ENCODE measurements at places on chromosomes 1 and 21.

GRCh38 chr21:19268686-19269085, 865.1 kb upstream of the TMPRSS15 start:
- DNase-seq: no peak

DNA sequence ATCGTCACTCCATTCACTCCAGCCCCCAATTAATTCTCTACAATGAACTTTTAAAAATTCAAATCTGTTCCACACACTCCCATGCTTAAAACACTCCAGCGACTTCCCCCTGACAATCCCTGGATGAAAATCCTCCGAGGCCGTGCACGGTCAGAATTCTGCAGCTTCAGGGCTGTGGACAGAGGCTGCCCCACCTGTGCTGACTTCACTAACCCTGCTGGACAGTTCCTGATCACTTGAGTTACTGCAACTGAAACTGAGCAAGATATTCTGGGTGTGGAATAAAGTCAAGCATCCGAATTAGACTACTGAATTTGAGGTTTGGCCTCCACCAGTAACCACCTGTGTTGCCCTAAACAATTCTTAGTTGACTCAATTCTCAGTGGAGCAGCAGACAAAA, 1.0 kb upstream of the JAK1 start:
- DNase-seq: no peak

DNA sequence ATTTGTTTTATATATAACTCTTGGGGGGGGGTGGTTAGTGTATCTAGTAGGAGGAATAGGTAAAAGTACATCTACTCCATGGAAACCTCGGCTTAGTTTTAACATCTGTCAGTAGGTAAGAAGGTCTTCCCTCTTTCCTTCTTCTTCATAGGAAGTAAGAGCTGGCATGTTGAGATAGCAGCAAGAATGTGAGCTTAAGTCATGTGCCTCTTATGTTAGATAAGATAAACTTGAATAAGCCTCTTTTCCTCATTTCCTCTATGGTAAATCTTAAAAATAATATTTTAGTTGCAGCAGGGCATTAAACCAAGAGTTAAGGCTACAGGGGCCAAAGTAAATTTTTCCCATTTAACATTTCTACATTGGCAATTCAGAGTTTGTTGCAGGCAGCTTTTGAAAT, 100.4 kb downstream of the MAP3K21 start:
- DNase-seq: no peak

DNA sequence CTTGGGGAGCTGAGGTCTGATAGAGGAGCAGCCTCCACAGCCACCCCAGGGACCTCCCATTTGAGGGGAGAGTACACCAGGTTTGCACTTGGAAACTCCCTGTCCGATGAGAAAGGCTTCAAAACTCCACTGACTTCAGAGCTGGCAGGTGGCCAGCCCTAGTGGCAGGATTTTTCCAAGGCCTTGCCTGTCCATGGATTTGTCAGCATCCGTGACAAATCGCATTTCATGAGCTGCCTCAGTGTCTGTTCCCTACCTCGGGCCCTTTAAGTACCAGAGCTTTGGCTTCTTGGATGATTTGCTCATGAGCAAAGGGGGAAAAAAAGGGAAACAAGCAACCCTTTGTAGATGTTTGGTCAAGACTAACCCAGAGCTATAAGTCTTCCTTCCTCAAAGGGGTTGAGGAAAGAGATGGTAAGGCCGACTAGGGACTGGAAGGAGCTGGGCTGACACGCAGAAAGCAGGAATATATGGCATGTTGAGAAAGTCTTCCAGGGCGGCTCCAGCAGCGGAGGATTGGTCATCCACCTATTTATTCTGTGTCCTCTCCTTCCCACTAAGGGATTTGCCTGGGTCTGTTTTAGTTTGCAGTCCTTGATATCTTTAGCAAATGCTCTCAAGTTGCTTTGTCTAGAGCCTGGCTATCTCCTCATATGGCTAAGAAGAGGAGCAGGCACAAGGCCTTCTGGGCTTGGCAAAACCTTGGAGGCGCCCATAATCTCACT, 2.7 kb upstream of the HSPG2 start:
- peak; percentile 97 for DNase-seq

DNA sequence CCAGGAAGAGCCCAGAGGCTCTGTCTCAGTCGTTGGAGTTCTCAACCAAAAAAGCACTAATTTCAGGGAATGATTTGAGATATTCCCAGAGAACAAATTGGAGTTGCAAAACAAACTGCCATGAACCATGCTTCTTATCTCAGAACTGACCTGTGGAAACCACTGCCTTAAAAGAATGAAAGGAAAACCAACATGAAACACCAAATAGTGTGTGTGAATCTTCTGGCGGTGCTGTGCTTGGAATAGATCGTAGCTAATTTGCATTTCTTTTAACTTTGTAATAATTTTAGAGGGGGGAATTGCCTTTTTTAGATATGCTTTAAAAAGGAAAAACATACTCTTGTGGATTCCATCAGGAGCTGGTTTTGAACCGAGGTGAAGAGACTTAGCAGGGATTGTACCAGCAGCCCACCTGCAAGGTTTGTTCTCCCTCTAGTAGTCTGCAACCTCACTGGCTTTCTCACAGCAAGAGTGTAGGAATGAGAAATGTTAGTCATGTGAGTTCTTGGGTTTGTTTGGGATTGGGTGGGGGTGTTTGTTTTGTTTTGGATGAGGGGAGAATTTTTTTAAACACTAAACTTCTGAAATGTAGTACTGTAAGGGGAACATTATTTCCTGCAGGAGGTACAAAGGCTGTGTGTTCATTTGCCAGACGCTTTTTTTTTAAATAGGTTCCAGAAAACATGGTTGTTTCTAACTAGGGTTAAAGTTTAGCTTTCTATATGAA, 45.7 kb upstream of the ANGPTL1 start:
- no peak for DNase-seq

DNA sequence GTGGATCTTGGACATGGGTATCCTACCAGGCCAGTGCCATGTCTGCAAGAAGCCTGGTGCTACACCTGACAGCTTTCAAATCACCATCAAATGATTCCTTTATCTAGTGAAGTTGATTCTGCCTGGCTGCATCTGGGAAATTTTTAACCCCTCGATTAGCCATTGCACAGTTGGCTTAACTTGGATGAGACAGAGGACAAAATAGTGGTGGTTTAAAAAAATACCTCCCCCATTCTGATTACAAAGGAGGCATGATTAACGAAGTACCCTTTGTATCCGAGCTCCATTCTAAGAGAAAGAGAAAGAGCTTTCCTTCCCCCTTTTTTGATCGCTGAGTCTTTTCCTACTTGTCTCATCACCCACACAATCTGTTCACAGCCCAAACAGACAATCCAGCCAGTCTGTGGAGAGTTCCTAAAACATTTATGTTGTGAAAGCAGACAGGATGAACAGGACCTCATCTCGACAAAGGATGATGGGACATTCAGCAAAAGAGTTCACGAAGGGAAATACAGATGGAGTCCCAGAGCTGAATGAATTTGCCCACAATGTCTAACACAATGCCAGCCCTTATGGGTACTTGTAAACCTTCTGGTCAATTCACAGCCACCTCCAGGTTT, 20.5 kb downstream of the WLS start:
- no peak for DNase-seq

DNA sequence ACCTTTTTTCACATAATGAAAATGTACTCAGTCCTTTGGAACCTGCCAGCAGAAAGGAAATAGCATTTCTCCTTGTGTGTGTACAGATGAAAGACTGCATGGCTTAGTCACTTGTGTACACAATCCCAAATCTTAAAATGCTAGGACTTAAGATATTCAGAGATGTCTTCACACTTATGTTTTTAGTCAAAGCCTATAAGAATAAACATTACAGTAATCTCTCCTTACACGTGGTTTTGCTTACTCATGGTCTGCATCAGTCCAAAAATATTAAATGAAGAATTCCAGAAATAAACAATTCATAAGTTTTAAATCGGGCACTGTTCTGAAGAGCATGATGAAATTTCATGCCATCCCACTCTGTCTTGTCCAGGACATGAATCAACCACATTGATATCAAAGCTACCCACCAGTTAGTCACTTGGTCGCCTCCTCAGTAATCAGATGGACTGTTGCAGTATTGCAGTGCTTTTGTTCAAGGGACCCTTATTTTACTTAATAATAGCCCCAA, 75.7 kb upstream of the RRP15 start:
- peak; percentile 82 for DNase-seq

GRCh38 chr1:38992412-38993111, 1.5 kb downstream of the AKIRIN1 start:
- DNase-seq: no peak

GRCh38 chr21:45598666-45599065, 44.9 kb upstream of the PCBP3 start:
- no peak for DNase-seq

DNA sequence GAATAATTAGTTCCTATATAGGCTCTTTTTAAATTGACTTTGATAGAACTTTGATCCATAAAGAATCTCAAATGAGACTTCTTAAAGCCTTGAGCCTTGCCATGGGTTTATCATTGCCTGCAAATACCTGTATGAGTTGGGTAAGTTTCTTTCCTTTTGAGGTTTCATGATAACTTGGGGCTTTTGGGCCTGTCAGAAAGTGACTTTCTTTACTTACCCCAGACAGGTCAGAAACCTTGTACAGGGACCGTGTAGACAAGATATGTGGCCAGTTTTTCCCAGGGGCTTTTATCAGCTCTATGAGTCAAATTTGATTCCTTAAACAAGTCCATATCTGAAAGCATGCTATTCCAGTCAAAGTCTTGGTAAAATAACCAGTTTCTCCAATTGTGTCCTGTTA, 17.3 kb downstream of the KCTD3 start:
- DNase-seq: no peak

GRCh38 chr21:42707207-42707830, 53.9 kb downstream of the PDE9A start:
- DNase-seq: no peak

GRCh38 chr1:33501309-33501708, 28.9 kb downstream of the ZSCAN20 start:
- DNase-seq: no peak

GRCh38 chr1:86423873-86424272, at the start of gene CLCA2:
TSS of gene CLCA2 (plus strand) at chr1:86424171. CDS start at chr1:86424248, 77 bp downstream.
- DNase-seq: no peak

GRCh38 chr21:30839304-30839703, 9.7 kb upstream of the KRTAP7-1 start:
- no peak for DNase-seq

DNA sequence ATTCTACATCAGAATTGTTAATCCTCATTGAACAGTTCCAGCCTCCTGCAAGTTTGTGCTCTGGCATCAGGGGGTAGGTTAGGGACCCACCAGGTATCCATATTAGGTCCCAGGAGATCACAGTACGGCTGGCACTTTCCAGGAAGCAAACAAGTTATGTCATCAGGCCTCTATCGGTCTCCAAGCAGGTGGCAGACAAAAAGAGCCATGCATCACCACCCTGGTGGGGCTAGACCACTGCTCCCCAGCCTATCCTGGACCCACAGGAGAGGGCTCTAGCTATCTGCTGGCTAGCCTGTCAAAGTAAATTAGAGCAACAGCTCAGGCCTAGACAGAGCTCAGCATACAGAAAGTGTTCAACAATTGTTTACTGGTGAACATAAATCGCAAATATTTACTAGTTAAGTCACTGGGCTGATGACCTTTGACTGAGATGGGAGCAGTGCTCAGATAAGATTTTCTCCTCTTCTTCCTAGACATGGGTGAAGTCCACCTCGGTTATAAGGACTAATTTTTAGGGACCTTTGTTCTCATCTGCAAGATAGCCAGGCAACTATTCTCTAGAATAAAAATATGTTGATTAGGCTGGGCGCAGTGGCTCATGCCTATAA, 6.4 kb downstream of the NUAK2 start:
- no peak for DNase-seq

GRCh38 chr1:3055051-3055450, 14.0 kb upstream of the PRDM16 start:
- DNase-seq: no peak

- no peak for DNase-seq
Observed at GRCh38 chr1:222606757-222607156, 11.1 kb upstream of the MIA3 start.

- peak; percentile 3 for DNase-seq
Observed at GRCh38 chr1:236394879-236395229, 768 bp downstream of the EDARADD start.

GRCh38 chr1:206557636-206558473, 50.5 kb downstream of the RASSF5 start:
- DNase-seq: no peak

DNA sequence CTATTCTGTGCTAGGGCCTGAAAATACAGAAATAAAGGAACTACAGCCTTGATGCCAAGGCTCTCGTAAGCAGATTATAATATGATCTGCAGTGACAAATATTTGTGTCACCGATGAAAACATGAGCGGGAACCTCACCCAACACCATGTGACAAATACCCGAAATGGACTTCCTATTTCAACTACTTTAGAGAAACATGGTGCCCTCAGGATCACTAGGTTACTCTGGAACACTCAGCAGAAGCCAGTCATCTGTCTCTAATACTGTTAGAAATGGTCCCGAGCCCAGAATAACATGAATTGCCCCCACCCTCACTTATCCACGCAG, 463 bp upstream of the VAMP3 start:
- DNase-seq: no peak

GRCh38 chr21:27213303-27213702, 246.4 kb upstream of the ADAMTS5 start:
- DNase-seq: peak; percentile 66

DNA sequence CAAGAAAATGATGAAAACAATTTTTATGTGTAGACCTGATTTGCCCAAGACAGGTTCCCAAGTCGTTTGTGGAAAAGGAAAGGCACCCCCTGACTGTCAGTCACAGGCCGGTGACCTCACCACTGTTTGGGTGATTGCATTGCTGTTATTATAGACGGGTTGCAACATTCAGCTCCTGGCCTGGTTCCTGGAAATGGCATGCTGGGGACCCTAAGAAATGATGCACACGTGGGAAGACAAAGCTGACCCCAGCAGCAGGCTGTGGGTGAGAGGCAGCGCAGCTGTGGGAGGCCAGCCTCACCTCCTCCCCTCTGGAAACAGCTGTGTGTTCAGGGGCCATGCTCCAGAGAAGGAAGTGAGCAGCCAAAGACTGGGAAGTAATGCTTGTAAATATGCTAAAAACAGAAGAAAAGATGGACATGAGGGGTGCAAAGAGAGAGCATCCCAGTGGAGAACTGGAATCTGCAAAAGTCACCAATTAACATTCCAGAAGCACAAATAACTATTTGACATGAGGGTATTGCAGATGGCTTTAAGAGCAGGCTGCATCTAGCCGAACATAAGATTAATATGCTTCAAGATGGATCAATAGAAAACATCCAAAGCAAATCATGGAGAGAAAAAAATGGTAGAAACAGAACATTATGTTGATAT, 23.4 kb upstream of the ABCG1 start:
- peak; percentile 49 for DNase-seq

DNA sequence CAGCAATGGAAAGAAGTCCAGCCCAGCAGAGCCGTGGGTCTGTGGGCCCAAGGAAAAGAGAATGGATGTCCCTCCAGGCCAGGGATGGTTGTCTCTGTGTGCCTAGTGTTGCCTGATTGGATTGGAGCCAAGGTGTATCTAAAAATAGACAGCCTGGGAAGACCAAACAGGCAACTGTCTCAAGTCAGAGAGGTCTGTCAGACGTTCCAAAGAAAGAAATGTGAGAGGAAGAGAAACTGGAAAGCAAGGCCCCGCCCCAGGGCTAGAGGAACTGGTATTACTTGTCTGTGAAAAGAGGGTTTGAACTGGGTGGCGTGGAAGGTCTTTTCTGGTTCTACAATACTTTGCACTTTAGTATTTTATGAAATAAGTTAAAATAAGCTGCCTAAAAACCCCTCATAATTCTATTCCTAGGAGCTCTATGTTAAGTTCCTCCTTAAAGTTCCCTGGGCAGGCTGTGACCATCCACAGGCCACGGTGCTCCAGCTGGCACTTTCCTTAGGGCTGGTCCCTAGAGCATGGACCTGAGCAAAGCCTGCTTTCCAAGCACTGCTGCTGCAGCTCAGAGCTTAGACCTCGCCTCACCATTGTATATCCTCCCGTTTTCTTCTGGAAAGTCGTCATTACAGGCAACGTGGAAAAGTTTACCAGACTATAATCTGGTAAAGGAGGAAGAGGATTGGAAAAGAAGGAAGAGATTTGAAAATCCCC, 151.6 kb downstream of the DISC1 start:
- DNase-seq: peak; percentile 52

All from fibroblast of the aortic adventitia (primary cell).